NCI-H1417 treated with DMSO at 0.1 percent for 48 hours (cell line): ENCODE measurements at places on chromosomes 13 and 19.

- DNase-seq, result no peak
These were observed 150.7 kb downstream of the FOXO1 start for GRCh38 chr13:40515702-40516101.

GRCh38 chr13:23740002-23740401, 149.2 kb downstream of the MIPEP start:
- no peak for DNase-seq

DNA sequence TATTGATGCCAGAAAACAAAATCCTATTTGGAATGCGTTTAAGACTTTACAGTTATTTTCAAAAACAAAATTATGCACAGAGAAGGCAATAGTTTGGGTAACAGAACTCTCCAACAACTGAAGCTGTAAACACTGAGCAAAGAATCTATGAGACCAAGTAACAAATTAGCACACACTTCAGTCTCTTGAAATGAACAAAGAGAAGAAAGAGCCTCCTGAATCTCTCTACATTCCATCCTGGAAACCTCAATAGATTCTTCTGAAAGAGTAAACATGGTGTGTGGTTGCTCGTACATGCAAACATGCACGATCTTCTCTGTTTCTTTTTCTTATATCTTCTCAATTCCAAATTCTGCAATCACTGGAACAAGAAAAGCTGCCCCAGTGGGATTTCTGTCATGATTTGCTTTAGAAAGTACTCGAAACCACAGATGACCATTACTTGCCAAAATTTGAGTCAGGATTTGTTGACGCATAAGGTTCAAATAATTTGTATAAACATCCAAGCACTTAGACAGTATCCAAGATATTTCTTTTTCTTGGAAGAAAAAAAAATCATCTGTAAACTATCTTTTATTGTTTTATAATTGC, 137.9 kb upstream of the DACH1 start:
- no peak for DNase-seq

GRCh38 chr19:12647490-12648071, 19.0 kb downstream of the MAN2B1 start:
- DNase-seq, result no peak

- no peak for DNase-seq
These were observed 545 bp downstream of the RAD23A start for GRCh38 chr19:12946092-12946721.

DNA sequence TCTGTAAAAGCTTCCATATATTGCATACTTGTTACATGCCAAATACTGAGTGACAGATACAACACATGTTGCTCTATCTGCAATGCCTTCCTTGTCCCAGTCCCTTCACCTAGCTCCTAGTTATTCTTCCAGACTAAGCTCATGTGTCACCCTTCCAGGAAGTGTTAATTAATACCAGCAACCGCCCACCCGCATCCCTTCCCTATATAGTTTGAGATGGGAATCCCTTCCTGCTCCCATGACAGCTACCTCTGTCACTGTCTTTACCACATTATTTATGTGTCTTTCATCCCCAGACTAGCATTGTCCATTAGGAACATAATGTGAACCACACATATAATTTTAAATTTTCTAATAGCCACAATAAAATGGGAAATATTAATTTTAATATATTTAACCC, 49.5 kb upstream of the FRY start:
- no peak for DNase-seq

GRCh38 chr13:99730403-99730802, 229.1 kb downstream of the TM9SF2 start:
- DNase-seq, result no peak

- peak; percentile 5 for DNase-seq
These were observed 25.9 kb downstream of the COMP start for GRCh38 chr19:18765224-18765623.

DNA sequence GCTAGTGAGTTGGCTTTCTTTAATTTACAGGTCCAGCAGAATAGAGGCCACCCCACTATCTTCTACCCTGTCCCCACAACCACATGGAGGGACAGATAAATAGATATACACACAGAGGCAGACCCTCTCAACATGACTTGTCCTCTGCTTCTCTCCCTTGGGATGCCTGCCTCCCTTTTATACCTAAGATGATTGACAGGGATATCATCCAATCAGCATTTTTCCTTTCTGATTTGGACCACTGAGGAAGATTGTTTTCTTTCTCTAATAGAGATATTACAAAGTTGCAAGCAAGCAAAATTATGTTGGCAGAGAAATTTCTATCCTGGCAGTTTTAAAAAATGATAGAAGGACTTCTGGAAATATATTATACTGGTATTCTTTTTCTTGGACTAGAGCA, 35.8 kb downstream of the STOML3 start:
- no peak for DNase-seq

DNA sequence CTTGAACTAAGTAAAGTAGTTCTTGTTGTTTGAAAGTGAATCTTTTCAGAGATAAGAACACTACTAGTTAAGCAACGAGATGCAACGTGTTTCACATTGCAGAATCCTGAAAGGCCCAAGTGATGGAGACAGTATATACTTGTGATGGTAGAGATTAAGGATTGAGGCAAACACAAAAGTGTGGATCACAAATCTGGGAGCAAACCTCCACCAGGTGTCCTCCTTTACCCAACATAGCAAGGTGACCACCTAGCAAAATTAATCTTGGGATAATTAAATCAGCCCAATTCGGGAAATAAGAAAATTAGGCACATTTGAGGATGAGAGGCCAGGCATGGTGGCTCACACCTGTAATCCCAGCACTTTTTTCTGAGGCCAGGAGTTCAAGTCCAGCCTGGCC, 563.9 kb downstream of the DACH1 start:
- no peak for DNase-seq

- no peak for DNase-seq
These were observed 183.5 kb upstream of the UBL3 start for GRCh38 chr13:30033681-30034457.

DNA sequence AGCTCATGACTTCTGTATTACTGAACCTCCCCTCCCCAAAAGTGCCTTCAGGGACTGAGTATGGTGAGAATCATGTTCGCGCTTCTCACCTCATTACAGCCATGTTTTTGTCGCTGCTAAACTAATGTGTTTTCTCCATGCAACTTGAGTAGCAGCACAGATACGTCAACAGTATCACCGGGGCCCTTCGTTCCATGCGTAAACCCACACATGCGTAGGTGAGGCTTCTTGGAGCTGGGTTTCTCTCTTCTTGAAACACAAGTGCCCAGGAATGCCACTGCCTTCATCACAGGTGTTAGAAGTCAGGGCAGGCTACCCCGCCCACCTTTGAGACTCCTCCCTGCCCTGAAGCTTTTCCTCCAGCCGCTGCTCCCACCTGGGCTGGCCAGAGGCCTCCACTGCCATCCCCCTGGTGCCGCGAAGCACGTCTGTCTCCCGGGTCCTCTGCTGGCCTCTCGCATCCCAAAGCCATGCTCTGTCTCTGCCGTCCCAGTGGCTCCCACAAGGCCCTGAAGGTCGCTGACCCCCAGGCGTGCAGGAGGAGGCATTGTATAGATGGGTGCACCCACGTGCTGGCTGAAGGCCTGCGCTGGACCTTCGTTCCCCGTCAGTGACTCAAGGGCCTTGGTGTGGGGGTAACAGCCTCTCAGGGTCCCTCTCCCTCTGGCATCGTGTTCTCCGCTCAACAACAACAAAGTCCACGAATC, 135.3 kb upstream of the MCF2L start:
- no peak for DNase-seq

GRCh38 chr13:25752957-25753551, 298.8 kb downstream of the SHISA2 start:
- DNase-seq, result no peak

DNA sequence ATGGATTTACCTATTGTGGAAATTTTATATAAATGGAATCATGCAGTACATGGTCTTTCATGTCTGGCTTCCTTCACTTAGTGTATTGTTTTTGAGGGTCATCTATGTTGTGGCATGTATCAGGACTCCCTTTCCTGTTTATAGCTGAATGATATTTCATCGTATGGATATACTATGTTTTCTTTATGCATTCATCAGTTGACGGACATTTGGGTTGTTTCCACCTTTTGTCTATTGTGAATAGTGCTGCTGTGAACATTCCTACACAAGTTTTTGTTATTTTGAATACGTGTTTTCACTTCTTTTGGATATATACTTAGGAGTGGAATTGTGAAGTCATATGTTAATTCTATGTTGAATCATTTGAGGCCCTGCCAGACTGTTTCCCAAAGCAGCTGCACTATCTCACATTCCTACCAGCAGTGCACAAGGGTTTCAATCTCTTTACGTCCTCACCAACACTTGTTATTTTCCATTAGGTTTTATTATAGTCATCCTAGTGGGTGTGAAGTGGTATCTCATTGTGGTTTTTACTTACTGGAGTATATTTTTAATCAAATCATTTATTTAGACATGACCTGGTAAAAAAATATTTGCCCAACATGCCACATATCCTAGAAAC, 262.7 kb downstream of the DLEU7 start:
- DNase-seq, result no peak

DNA sequence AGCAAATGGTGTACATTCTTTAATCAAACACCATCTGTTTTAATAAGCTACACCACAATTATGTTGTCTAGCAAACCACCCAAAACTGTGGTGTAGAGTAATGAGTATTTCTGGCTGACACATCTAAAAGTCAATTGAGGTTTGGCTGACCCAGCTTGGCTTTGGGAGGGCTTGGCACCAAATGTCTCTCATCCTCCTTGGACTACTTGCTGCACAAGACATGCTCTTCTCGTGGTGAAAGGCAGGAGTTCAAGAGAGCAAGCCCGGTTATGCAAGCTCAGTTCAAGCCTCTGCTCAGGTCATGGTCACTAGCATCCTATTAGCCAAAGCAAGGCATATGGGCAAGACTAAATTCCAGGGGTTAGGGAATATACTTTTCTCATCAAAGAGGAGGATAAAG, 37.1 kb downstream of the LACC1 start:
- no peak for DNase-seq

DNA sequence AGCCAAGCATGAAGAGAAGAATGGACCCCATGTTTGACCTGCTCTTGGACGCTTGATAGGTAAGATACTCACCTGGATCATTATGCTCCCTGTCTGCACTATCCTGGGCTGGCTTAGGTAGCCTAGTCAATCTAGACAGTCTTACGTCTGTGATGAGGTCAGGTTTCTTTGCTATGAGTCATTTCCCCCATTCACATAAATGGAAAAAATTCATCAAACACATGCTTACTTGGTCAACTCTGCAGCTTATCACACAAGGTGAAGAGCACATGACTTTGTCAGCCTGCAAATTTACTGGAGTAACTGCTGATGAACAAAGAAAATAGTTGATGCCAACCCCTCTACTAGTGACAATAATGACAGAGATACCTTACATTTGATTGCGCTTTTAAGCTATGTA, 170.0 kb downstream of the NUFIP1 start:
- no peak for DNase-seq

DNA sequence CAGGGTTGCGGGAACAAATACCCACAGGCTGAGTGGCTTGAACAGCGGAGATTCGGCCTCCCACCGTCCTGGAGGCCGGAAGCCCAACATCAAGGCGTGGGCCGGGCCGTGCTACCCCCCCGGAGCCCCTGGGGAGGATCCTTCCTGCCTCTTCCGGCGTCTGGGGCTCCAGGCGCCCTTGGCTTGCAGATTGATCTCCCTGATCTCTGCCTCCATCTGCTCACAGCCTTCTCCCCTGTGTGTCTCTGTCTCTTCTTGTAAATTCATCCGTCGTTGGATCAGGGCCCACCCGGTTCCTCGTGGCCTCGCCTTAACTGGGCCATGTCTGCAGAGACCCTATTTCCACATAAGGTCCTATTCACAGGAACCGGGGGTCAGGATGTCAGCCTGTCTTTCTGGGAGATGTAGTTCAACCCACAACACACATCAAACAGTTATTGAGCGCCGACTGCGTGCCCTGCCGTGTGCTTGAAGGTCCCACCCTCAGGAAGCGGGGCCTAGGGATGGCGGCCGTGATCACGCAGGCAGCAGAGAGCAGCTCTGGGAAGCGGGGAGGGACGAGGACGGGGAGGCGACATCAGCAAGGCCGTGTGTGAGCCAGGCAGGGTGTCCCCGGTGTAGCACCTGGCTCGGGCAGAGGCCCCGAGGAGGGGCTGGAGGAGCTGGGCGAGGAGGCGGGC, 21.3 kb downstream of the HCN2 start:
- DNase-seq, result no peak

GRCh38 chr13:94550062-94550738, 45.8 kb downstream of the TGDS start:
- DNase-seq, result peak; percentile 10

GRCh38 chr13:103539265-103539664, 473.0 kb upstream of the SLC10A2 start:
- DNase-seq, result peak; percentile 85

GRCh38 chr19:29245215-29245614, 32.3 kb upstream of the UQCRFS1 start:
- no peak for DNase-seq

DNA sequence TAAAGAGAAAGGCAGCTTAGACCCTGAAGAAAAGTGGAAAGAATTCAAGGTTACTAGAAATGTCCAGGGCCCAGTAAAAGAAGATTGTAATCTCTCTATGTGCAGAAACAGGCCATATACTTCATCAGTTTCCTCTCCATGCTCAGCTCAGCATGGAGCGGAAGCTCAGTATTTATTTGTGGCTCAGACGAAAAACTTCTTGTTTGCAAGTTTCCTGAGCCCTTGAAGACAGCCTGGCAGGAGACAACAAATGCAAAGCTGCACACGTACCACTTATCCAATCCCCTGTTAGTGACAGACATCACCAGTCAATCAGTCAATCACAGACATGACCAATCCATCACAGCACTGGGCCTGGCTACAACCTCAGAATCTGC, 8.1 kb upstream of the KLF2 start:
- no peak for DNase-seq

GRCh38 chr13:42577538-42577937, 3.6 kb downstream of the TNFSF11 start:
- no peak for DNase-seq

DNA sequence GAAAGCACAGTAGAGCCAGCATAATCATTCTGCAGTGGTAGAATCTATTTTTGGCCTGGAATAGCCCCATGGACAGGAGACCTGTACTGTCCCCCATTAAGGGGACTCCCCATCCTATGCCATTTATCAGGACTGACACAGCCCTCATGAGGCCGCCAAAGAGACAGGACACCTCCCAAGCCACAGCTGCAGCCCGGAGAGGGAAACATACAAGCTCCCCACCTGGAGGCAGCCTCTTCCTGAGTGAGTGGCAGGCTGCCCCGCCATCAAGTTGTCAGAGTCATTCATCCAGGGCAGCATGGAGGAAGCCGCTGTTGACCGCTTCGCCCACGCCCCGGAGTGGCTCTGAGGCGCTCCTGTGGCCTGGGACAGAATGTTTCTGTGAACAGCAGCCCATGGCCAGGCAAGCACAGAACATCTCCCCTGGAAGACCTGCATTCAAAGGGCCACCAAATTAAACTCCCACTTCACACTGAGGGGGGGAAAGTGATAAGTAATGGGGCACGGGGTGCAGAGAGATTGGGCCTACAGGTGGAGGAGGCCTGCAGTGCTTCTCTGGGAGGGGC, 111.3 kb downstream of the ZDHHC20 start:
- no peak for DNase-seq

- DNase-seq, result no peak
These were observed 25.3 kb upstream of the RNASEH2B start for GRCh38 chr13:50884265-50884664.

GRCh38 chr13:67049744-67050143, 180.4 kb downstream of the PCDH9 start:
- no peak for DNase-seq

- DNase-seq, result no peak
These were observed 75.3 kb upstream of the POMP start for GRCh38 chr13:28583651-28584091.
